Cortex of kidney (tissue), 1 donor: ENCODE measurements at places on chromosomes 4 and X.

DNA sequence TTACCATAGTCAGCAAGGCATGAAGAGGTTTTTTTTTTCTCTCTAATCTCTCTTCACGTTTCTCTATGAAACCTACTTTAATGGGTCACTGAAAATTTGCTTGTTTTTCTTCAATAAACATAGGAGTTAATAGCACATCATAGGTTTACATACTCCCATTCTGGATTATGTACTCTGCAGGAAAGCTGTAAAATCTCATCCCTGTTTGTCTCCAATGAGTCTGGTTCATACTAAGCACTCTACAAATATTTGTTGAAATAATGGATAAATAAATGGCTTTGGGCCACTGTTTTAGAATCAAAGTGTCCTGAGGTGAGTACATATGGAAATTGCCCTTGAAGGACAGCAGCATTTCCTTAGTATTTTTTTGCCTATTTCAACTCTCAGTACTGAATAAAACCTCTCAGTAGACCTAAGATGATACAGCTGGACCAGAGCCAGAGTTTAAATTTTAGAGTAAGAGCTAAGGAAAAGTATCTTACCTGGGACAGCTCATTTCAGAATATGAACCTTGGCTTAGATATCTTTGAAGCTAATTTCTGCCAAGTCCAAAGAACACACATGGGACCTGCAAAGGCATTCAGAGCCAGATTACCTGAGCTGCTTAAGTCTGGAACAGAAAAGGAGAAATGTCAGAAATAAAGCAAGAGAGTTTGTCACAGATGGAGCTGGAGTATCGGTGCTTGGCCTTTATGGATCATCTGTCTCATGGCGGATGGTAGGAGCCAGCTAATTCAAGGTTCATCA is 34.4 kb downstream of the PF4 start:
- no peak for DNase-seq

GRCh38 chr4:30268370-30268769 is 451.8 kb upstream of the PCDH7 start:
- no peak for DNase-seq

GRCh38 chrX:40154853-40155588 is 57.3 kb upstream of the BCOR start:
- no peak for DNase-seq

- DNase-seq, result no peak
These were observed 66.0 kb downstream of the RPS3A start for GRCh38 chr4:151165205-151166000.

- DNase-seq, result no peak
These were observed 31.1 kb upstream of the CYLC1 start for GRCh38 chrX:83829874-83830273.

- no peak for DNase-seq
These were observed 253.3 kb upstream of the MAGEB2 start for GRCh38 chrX:29962061-29962460.

GRCh38 chr4:150648123-150648522 is 66.2 kb downstream of the MAB21L2 start:
- no peak for DNase-seq

DNA sequence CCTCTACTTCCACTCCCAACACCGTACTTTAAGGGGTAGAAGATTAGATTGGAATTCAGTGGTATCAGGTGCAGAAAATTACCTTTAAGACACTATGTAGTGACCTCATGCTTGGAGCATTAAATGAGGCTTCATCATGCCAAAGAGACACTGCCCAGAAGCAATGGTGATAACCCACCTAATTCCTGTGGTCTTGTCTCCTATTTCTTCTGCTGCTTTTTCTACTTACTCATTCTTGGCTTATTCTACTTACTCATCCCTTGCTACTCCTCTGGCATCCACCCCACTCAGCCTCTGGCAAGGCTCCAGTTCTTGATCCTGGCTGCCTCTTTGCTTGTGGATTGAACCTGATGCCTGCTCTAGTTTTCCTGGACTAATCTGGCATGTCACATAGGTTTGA is 62.3 kb upstream of the ADAMTS3 start:
- DNase-seq, result no peak

- DNase-seq, result no peak
These were observed 192.6 kb downstream of the AFAP1 start for GRCh38 chr4:7747062-7747385.

DNA sequence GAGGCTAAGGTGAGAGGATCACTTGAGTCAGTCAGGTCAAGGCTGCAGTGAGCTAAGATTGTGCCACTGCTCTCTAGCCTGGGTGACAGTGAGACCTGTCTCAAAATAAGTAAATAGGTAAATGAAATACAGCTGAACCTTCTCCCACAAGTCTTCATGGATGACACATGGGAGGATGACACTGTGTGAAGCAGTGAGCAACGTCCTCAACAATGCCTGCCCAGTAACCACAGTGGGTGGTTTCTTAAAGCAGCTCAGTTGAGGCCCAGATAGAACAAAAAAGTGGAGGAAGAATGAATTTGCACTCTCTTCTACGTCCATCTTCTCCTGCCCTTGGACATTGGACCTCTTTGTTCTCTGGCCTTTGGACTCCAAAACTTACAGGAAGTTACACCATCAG is 52.7 kb downstream of the MSX1 start:
- no peak for DNase-seq

GRCh38 chr4:57442831-57443291 is 332.7 kb upstream of the IGFBP7 start:
- DNase-seq, result no peak

DNA sequence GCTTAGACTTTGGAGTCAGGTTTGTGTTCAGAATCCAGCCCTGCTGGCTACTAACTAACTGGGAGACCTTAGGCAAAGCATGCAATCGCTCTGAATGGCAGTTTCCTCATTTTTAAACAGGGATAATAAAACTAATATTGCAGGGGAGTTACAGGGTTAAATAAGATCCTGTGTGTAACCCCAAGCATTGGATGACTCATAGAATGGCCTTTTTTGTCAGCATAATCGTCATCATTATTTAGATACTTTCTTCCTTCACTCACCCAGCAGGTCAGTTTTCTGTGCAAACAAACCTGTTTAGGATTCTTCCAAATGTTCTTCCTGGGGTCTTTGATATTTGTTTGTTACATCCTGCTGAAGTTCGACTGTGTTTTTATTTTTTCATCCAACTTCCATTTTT is 208.2 kb downstream of the EVC2 start:
- no peak for DNase-seq

DNA sequence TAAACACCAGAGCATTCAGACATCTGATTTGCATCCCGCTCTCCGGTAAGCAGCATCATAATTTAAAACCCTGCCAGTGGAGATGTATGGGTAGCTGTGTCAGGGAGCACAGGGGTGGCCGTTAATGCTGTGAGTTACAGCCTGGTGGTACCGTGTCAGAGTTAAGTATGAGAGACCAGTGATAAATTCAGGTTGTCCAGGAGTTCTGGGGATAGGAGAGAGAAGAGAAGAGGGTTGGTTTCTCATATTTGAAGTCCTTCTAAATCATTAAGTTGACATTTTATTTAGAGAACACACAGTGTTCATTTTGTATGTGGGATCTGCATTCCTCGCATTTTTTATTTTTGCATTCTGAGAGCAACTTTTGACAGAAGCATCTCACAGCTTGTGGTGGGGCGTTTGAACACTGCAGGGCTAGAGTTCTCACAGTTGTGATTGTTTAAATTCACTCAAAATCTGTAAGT is 157.6 kb downstream of the DCLK2 start:
- no peak for DNase-seq

DNA sequence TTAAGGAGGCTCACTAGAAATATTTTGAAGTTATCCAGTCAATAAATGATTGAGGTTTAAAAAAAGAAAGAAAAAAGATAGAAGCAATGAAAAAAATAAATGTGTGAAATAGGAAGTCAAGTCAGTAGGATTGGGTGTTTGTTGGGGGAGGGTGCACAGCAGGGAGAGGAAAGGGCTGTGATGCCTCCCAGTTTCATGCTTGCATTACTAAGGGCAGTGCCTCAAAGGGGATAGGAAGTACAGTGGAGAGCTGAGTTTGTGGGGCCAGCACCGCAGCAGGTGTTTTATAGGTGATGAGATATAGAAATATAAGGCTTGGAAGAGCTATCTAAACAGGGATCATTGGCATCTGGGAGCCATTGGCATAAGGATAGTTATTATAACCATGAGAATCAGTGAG is 919.2 kb downstream of the STIM2 start:
- DNase-seq, result no peak
